ENCODE measurements at places on chromosomes 3 and 15. TPM values are rescaled to one million over a fixed set of nuclear protein-coding genes. Genes with fewer than 3 reads are reported as not detected.

Gene HDC
- 0.94 TPM for total RNA-seq

Gene GOLGA6L10
- total RNA-seq = 1.5 TPM

Gene IL16
- total RNA-seq = 9.0 TPM

Gene LRRC49
- 21.6 TPM for total RNA-seq

Gene VGLL3
- 30.9 TPM for total RNA-seq

Gene CCDC39
- total RNA-seq = 5.4 TPM

Gene ST3GAL6
- total RNA-seq = 3.6 TPM

Gene PPP4R2
- 77.6 TPM for total RNA-seq

Gene TTC23
- total RNA-seq = 31.0 TPM

Gene PIGZ
- 1.4 TPM for total RNA-seq

Gene PFN2
- 99.9 TPM for total RNA-seq

Gene SAMMSON
- total RNA-seq = 0.20 TPM

Gene CHL1
- total RNA-seq = 101 TPM

Gene SPINK8
- not detected for total RNA-seq

Gene NBEAL2
- total RNA-seq = 18.5 TPM

Gene CCNB2
- 0.46 TPM for total RNA-seq

Gene CLDN18
- total RNA-seq = 0.11 TPM

Gene HIGD2B
- total RNA-seq = not detected

Gene ASB7
- total RNA-seq = 11.2 TPM

Gene AMIGO3
- not detected for total RNA-seq

Gene FAM174B
- 31.5 TPM for total RNA-seq

Gene TRIM59
- 2.1 TPM for total RNA-seq

Gene NOX5
- 0.45 TPM for total RNA-seq

Gene HEMK1
- 31.8 TPM for total RNA-seq

Gene IL5RA
- not detected for total RNA-seq

Gene MINAR1
- 0.62 TPM for total RNA-seq

Gene IGDCC3
- 0.74 TPM for total RNA-seq

Gene SLCO3A1
- total RNA-seq = 16.7 TPM

Gene ANKRD63
- total RNA-seq = not detected

Gene FAM107A
- 13.1 TPM for total RNA-seq

Gene AADACL2
- not detected for total RNA-seq

Gene FBXL2
- 10.1 TPM for total RNA-seq

Gene LRTM1
- total RNA-seq = not detected

Gene UBAP1L
- 6.5 TPM for total RNA-seq

Gene A4GNT
- not detected for total RNA-seq

Gene HESX1
- total RNA-seq = 0.78 TPM

Gene SMCO1
- total RNA-seq = not detected

Gene ZNF385D
- 0.36 TPM for total RNA-seq

Gene COL8A1
- total RNA-seq = 14.6 TPM

Measured in ovary (tissue), 10 donors.